CD4-positive, alpha-beta T cell treated with Interleukin-4 for 4 hours (primary cell): ENCODE measurements at places on chromosomes 13 and 19.

GRCh38 chr19:13629687-13630357, 123.5 kb upstream of the CACNA1A start:
- no peak for DNase-seq

DNA sequence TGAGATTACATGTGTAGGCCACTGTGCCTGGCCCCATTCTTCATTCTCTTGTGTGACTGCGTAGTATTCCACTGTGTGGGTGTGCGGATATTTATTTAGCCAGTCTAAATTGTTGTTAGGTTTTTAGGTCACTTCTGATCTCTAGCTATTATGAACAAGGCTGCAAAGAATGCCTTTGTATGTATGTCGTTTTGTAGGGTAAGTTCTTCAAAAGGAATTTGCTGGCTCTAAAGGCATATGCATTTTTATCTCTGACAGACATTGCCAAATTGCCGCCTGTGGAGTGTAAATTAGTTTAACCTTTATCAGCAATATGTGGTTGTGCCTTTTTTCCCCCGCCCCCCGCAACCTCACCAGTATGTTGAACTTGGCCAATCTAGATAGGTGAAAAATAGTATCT, 30.3 kb upstream of the EHD2 start:
- DNase-seq = no peak

- DNase-seq = no peak
These were observed 11.8 kb upstream of the PLA2G4C start for GRCh38 chr19:48122421-48122820.

GRCh38 chr13:38350114-38350617, 515 bp downstream of the UFM1 start:
- peak; percentile 37 for DNase-seq

- no peak for DNase-seq
These were observed 60.5 kb downstream of the WDR87 start for GRCh38 chr19:37845932-37846331.

DNA sequence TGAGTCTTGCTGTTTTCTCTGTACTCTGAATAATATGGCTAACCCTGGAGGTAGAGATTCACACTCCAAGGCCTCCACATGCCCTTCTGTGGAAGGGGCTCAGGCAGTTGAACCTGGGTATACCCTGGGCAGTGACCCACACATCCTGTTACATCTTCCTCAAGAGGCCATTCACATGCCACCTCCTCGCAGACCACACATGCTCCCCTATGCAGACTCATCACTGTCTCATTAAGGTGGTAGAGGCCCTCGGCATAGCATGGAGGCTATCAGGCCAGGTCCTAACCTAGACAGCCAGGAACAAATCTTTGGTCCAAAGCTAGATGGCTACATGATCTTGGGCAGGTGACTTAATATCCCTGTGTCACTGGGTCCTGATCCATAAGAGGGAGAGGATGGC, 363.9 kb upstream of the ZNF507 start:
- no peak for DNase-seq

- no peak for DNase-seq
These were observed 72.8 kb downstream of the COG3 start for GRCh38 chr13:45537516-45537915.

- DNase-seq = no peak
These were observed 46.3 kb upstream of the ZNF730 start for GRCh38 chr19:23070353-23071146.

- DNase-seq = no peak
These were observed 30.4 kb upstream of the IRS2 start for GRCh38 chr13:109816808-109817203.

DNA sequence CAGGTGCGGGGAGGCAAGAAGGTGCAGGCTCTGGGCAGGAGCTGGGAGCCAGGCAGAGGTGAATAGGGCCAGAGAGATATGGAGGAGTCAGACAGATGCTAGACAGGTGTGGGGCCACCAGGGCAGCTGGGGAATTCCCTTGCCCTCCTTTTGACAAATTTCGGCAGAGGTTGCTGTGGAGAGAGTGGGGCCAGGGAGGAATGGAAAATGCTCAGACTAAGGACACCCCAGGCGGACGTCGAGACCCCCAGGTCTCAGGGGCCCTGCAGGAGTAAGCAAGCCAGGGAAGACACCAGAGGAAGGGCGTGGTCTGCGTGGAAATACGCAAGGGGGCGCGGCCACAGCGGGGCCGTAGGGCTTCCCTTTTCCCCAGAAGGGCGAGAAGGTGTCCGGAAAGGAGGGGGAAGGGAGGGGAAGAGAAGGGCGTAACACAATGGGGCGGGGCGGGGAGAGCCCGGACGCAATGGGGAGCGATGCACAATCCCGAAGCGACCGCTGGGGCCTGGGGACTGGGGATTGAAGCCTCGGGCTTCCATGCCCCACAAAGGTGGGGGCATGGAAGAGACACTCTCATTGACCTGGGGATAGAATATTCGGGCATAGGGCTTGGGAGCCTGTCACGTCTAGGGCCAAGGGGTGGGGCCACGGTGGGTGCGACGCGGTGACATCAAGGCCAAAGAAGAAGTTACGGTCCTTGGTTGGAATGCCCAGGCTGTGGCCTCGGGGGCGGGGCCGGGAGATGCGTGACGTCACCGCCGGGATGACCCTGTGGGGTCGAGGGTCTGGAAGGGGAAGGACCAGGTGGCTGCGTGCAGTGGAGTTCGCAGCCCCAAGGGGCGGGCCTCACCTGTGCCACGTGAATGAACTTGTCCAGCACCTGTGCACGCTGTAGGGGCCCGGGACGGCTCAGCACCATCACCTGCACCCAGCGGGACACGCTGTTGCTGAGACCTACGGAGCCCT, 8.2 kb downstream of the RASGRP4 start:
- DNase-seq = peak; percentile 65

- no peak for DNase-seq
These were observed 55.0 kb downstream of the TINCR start for GRCh38 chr19:5512715-5513114.

- no peak for DNase-seq
These were observed 151.2 kb downstream of the SLITRK1 start for GRCh38 chr13:83731113-83731512.

GRCh38 chr13:113742000-113742441, 17.0 kb upstream of the TMEM255B start:
- DNase-seq = peak; percentile 2

DNA sequence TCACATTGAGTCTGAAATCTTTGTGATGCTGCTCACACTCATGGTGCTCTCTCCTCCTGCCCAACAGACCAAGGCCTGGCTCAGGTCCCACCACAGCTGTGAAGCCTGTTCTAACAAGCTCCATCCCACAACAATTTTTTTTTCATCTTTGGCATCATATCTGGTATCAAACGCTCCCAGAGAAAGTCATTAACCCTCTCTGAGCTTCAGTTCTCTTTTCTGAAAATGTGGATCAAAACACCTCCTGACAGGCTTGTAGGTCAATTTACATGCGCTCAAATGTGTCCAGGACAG, 224.4 kb downstream of the LACC1 start:
- DNase-seq = no peak

DNA sequence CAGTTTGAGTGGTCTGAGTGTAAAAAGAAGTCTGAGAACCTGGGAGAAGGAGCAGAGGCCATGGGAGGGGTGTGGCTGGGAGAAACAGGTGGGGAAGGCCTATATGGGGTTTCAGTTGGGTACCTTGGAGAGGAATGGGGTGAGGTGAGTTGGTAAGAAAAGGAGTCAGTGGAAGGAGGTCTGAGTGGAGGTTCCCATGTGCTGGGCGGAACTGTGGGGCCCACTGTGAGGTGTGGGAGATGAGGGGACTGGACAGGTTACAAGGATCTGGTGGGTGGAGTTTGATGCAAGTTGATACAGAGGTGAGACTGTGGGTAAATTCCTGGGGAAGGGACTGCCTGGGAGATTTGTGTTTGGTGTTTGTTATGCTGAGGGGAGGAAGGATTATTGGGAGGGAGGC, 2.1 kb downstream of the ZNF574 start:
- DNase-seq = no peak

GRCh38 chr19:49718991-49719390, 28.1 kb downstream of the CPT1C start:
- DNase-seq = no peak

DNA sequence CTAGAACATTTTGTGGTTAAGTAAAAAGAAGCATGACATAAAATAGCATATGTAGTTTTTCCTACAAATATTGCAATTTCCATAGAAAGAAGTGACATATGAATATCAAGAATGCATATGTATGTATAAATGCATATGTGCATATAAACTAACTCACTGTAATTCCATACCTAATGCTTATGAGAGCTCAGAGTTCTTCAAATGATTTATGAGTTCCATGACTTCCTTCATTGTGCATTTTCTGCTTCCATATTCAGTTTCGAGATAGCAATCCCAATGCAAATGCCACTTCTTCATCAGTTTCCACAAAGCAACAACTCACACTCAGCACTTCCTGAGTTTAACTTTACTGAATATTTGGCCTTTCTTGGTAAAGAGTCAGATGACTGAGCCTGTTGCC, 1744.3 kb upstream of the MIR17HG start:
- no peak for DNase-seq

DNA sequence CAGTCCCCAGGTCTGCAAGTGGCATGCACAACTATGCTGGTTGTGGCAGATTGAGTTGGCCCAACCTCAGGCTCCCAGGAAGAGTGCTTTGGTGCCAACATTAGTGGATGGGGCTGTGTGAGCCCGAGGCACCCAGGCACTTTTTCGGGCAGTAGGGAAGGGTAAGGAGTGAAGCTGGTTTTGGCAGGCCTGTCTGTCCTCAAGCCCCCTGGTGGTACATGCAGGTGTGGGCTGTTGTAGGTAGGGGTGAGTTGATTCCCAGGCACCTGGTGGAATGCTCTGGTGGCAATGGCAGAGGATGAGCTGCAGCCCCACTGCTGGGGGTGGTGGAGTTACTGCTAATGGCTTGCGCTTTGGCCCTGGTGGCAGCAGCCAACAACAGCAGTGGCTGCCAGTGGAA, 723.7 kb upstream of the SLITRK1 start:
- DNase-seq = no peak

- DNase-seq = no peak
These were observed 16.4 kb downstream of the ARID3A start for GRCh38 chr19:942133-942645.

GRCh38 chr19:3094601-3095440, 659 bp downstream of the GNA11 start:
- no peak for DNase-seq

- DNase-seq = peak; percentile 5
These were observed 10.1 kb downstream of the NFILZ start for GRCh38 chr19:8640402-8641004.

- DNase-seq = no peak
These were observed 13.2 kb upstream of the EID2 start for GRCh38 chr19:39553082-39553652.

GRCh38 chr19:49544154-49544553, 16.4 kb downstream of the RCN3 start:
- DNase-seq = no peak

DNA sequence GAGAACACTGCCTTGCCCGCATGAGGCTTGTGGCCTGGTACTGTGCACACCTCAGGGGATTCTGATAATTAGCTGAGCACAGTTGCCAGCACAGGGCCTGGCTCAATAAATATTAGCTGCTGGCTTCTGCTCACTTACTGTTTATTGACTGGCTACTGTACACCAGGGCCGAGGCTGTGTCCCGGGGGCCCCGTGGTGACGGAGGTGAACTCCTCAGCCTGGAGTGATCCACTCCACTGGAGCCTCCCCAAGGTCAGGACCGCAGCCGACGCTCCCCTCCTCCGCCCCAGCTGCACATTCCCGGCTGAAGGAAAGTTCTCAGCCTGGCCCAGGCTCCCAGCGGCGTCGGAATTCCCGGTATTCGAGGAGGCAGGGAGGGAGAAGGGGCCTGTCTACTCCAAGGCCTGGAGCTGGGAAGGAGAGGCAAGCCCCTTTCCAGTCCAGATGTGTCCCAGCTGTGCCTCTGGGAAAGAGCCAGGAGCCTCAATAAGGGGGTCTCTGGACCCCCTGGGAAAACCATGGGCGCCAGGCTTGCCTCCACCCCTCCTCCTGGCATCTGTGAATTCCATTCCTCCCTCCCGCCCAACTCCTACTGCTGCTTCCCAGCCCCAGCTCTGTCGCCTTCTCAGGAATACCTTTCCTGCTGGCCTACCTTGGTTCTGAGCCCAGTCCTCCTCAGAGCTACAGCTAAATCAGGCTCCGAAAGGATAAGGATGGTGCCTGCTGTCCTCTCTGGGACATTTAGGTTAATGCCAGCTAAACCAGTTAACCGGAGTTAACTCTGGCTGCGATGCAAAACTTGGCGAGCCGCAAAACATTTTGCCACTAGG, 7.3 kb downstream of the RPS16 start:
- no peak for DNase-seq

GRCh38 chr19:40778706-40779284, 748 bp downstream of the RAB4B start:
- no peak for DNase-seq

- no peak for DNase-seq
These were observed 471 bp downstream of the DACH1 start for GRCh38 chr13:71866335-71867130.

DNA sequence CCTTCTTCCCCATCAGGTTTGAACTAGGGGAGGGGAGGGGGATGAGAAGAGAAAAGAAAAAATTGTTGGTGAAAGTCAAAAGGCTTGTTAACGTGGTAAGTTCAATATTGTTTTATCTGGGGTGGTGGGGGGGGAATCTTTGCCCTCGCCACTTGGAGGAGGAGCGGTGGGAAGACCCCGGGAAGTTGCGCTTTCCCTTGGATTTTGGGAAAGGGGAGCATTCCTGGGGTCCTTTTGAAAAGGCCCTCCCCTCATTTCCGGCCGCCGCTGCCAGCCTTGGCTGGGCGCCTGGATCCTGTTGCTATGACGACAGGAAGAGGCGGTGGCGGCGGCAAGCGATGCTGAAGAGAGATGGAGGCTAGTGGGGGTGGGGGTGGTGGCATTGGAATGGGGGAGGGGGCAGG, 4.6 kb upstream of the CACNG8 start:
- DNase-seq = no peak

DNA sequence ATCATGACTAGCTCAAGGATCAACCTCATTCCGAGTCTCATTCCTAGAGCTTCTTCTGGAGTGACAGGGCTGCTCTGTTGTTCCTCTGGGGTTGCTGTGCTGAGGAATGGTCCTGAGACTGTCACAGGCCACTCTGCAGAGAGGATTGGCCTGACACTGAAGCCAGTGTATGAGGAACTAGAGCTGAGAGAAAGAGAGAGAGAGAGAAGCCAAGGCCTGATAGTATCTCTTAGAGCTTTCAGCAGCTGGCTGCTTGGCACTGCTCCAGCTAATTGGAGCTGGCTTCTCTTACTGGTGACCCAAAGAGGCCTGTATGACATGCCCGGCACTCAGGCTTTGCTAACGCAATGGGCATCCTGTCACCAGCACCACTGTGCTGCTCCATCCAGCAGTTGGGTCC, 73.4 kb upstream of the FLT1 start:
- DNase-seq = no peak

GRCh38 chr19:46254776-46255175, 25.2 kb downstream of the IGFL1 start:
- no peak for DNase-seq

- DNase-seq = no peak
These were observed 10.2 kb upstream of the SLC7A9 start for GRCh38 chr19:32879741-32880140.
